Suprapubic skin (tissue), 4 donors: ENCODE measurements at places on chromosomes 12 and 14.

DNA sequence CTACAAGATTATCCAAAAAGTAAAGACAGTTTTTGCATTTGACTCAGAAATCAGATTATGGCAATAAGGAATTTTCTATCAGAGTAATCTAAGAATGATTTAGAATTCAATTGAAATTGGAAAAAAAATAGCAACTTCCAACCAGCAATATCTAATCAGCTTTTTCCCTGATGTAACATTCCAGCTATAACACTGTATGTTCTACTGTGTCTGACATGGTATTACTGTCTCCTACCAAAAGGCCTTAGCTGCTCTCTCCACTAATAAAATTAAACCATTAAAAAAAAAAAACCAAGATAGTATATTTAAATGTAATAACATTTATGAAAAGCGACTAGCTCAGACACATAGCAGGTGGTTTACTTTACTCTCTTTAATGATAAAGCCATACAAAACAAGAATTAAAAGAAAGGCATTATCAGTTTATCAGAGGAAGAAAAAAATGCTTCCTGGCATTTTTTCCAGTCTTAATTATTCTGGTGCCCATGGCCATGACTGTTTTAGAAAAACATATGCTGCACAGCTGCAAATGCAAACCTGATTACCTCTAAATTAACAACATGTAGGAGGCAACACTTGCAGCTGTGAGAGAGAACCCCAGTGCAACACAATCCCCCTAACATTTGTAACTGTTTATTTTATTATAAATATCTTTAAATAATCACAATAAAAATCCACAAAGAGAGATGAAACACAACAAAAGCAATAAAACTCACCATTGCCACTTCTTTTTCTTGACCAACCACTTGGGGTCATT, 28.8 kb downstream of the PHLDA1 start:
- no peak for DNase-seq

GRCh38 chr14:53368711-53369201, 215.6 kb upstream of the DDHD1 start:
- no peak for DNase-seq

- DNase-seq = no peak
Measured at GRCh38 chr12:102869571-102869970, 47.5 kb downstream of the PAH start.

GRCh38 chr14:87108726-87109125, 884.3 kb downstream of the GALC start:
- DNase-seq = no peak

DNA sequence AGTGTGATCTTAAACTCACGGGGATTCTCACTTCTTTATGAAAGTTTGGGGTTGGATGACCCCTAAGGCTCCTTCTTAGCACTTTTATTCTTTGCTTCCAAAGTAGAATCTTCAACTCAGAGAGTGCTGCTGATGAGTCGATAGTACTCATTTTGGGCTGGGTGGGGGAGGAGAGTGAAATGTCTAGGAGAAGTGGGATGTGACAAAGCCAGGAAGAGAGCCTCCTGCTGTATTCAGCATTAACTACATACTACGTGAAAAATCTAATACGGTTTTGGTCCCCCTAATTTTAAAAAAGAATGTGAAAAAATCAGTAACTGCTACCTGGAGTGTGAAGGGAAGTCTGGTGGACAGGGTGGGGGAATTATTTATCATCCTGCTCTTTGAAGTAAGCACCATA, 148.3 kb downstream of the SAMD4A start:
- no peak for DNase-seq

- peak; percentile 74 for DNase-seq
Measured at GRCh38 chr14:61569812-61570548, 125.3 kb upstream of the HIF1A start.

- DNase-seq = no peak
Measured at GRCh38 chr12:54463484-54463883, 9.9 kb downstream of the GTSF1 start.

DNA sequence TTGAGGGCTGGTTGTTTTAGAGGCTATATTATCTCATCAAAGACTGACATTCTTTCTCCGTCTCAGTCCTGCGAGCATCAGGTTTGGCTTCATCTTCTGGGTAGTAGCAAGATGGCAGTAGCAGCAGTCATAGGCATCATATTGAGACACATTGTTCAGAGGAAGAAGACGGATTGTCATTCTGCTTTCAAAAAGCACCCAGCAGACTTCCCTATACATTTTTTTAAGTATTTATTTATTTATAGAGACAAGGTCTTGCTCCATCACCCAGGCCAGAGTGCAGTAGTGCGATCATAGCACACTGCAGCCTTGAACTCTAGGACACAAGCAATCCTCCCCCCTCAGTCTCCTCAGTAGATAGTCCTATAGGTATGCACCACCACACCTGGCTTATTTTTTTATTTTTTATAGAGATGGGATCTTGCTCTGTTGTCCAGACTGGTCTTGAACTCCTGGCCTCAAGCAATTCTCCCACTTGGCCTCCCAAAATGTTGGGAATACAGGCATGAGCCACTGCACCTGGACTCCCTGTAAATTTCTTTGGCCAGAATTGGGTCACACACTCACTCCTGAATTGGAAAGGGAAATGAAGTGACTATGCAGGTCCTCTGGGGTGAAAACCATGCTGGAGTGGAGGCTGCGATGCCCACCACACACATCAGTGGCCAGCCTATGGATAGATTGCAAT, 125.4 kb downstream of the SLC38A6 start:
- no peak for DNase-seq

GRCh38 chr14:102043251-102044025, 43.4 kb downstream of the HSP90AA1 start:
- DNase-seq = no peak

- no peak for DNase-seq
Measured at GRCh38 chr14:105250008-105250366, 1.7 kb downstream of the BTBD6 start.

DNA sequence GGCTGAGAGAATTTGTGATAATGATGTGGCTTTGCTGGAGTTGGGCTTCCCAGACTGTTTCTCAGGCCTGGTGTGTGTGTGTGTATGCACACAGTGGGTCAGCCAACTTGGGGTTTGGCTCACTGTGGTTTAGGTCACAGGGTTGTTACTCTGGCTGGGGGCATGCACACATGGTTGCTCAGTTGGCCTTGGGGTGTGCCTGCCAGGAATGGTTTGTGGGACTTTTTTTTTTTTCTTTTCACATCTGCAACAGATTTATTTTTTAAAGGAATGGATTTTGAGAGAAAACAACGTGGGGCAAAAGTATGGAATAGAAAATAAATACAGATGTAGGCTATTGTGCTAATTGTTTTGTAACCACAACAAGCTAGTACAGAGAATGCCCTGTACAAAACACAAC, 25.0 kb upstream of the GTF2A1 start:
- DNase-seq = no peak

GRCh38 chr12:49347311-49348193, 864 bp downstream of the DNAJC22 start:
- peak; percentile 86 for DNase-seq

DNA sequence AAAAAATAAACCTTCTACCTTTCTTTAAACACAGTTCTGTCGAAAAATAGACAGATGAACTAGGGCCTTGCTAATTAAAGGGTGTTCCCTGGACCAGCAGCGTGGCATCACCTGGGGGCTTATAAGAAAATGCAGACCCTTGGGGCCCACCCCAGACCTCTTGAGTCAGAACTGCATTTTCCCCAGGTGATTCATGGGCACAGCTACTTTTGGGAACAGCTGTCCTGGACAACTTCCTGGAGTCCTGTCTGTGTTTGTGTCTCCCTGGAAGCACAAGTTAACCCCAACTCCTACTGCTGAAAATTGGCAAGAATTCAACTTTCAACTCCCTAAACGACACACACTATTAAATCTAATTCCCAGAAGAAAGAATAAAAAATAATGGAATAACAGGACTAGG, 17.8 kb downstream of the FBLN5 start:
- no peak for DNase-seq

GRCh38 chr12:4460761-4461160, 15.1 kb upstream of the FGF6 start:
- no peak for DNase-seq

DNA sequence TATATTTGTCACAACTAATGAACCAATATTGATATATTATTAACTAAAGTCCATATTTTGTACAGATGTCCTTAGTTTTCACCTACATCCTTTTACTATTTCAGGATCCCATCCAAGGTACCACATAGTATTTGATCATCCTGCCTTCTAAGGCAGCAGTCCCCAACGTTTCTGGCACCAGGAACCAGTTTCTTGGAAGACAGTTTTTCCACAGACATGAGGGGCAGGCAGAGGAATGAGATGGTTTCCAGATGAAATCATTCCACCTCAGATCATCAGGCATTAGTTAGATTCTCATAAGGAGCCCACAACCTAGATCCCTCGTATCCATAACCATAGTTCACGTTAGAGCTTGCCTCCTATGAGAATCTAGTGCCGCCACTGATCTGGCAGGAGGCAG, 82.8 kb upstream of the BCL2L14 start:
- no peak for DNase-seq

DNA sequence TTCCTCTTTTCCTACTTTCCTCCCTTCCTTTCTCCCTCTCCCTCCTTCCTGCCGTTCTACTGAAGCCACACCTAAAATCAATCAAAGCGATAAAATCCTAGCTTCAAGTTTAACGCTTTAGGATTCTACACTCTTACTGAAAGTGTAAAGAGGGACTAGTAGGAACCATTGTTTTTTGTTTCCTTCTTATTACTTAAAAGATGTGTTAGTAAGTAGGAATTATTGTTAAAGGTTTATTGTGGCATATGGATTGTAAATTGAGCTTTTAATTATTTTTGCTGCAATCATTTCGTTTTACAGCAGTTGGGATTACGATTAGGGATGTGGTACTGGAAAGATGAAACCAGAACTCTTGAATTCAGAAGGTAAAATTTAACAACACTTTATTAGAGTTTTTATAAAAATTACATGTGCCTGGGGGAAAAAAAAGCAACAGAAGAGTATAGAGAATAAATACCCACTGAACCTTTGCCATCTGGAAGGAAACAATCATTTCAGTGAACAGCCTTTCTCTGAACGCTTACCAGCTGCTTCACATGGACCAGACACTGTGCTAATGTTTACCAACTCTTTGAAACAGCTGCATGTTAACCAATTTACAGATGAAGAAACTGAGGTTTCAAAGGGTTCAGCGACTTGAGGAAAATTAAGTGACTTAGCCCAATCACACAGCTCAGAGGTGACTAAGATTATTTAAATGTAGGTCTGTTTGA, 1.0 kb downstream of the PPP1R36 start:
- DNase-seq = no peak

GRCh38 chr14:78086342-78086741, 83.8 kb upstream of the NRXN3 start:
- DNase-seq = no peak

DNA sequence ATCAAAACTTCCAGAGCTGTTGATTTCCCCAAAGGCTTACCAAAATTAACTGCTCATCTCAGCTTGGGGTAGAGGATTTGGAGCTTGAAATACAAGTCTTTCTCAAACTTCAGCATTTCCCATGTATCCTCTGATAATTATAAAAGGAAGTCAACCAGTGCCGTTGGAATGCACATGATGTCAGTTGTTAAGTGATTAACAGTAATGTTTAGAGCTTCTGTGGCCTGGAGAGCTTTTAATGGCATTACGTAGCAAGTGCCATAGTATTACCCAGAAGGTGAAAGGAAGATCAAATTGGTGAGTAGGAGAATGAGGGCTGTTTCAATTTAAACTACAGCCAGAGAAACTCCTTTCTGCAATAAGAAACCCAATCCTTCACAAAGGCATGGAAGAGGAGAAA, 62.5 kb upstream of the PTPRR start:
- no peak for DNase-seq

DNA sequence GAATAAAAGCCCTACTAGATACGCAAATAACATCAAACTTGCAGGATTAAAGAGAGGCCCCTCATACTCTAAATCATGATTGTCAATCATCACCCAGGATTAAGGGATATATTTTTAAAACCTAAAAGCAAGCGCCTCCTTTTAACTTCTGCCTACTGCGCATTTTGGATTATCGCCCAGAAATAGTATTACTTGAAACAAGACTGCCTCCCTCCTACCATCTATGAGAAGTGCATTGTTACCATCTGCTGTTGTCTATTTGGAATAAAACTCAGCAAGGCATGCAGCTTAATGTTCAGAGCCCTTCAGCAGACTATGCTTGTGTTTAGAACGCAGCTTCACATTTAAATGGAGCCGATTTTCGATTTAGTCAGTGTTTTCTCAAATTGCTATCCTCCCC, 79.6 kb downstream of the EXOC5 start:
- no peak for DNase-seq

DNA sequence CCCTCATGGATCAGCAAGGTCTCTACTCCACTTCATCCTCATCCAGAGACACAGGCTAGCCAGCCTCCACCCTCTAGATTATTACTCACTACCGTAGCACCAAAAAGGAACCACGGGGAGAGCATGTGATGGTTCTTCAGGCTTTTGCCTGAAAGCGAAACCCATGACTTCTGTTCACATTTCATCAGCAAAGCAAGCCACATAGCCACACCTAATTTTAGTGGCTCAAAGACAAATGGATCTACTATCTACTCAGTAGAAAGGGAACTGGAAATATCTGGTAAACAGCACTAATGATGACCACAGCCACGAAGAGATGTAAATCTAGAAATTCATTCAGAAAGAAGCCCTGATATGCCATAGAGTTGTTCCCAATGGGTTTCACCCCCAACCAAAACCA, 51.4 kb downstream of the VCPKMT start:
- DNase-seq = no peak

DNA sequence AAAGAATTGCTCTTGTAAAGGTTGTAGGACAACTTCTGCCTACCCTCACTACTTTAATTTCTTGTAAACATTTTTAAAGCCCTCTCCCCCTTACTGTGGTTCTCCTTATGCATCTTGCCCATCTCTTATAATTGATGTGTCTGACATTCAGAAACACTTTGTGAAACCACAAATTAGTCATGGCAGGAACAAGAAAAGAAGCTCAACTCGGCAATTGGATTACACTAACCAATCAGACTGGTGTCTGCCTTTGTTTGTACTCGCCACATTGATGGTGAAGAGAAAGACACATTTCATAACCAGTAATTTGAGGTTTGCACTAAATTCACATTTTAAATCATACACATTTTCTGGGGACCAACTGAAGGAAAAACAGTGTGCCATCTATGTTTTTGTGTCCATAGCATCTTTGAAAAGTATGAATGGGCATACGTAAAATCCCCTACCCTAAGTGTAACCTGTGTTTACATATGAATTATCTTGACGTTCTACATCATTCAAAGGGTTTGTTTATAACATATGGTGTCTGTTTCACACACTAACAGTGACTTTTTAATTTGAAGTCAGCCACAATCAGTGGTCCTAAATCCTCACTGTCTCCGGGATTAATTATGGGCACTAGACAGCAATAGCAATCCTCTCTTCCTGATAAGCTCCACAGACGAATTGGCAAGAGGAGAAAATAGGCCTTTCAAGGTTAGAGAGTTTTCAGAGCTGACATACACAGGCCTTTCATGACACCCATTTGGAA, 49.9 kb downstream of the OTX2 start:
- no peak for DNase-seq

- DNase-seq = no peak
Measured at GRCh38 chr14:94322648-94323570, at the start of gene SERPINA6. SERPINA6 (minus strand) TSS chr14:94323336; CDS start chr14:94314648, 8,688 bp downstream.
